ENCODE measurements at places on chromosomes 2 and 18. TPM values are rescaled to one million over a fixed set of nuclear protein-coding genes. Genes with fewer than 3 reads are reported as not detected.

- no peak for DNase-seq
Measured at GRCh38 chr2:38763228-38763627, 12.1 kb upstream of the SRSF7 start.

- DNase-seq, result no peak
Measured at GRCh38 chr2:38406597-38407110, 29.6 kb upstream of the ATL2 start.

DNA sequence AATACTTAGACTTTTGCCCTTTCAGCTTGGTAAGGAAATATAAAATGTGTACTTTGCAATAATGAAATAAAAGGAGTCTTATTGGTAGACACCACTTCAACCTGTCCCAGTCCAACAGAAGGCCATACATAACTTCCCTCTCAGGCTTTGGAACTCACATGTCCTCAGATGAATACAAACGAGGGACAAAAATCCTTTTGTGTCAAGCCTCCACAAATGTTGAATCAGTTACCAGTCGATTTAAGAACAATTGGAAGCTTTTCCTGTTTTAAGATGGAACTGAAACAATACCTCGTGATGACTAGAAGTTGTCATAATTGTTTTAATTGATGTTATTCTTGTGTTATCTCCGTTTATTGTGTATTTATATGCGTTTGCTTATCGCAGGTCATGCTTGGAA is 385.1 kb upstream of the POU3F3 start:
- no peak for DNase-seq

DNA sequence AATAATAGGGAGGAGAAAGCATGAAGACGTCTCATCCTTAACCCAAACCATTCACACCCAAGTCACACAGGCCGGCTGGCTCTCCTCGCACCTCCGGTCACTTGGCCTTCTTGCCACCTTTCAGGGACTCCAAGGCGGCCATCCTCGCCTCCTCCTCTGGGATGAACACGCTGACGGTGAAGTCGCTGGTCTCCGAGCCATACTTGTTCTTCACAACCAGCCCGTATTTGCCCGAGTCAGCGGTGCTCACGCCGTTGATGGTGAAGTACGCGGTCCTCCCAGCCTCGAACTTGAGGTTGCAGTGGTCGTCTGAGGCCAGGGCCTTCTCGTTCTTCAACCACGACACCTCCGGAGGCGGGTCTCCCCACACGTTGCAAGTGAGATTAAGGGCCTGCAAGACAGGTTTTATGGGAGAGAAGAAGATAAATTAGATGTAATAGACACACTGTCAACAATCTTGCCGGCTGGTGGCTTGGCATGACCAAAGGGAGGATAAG is 54.3 kb upstream of the LPIN2 start:
- no peak for DNase-seq

DNA sequence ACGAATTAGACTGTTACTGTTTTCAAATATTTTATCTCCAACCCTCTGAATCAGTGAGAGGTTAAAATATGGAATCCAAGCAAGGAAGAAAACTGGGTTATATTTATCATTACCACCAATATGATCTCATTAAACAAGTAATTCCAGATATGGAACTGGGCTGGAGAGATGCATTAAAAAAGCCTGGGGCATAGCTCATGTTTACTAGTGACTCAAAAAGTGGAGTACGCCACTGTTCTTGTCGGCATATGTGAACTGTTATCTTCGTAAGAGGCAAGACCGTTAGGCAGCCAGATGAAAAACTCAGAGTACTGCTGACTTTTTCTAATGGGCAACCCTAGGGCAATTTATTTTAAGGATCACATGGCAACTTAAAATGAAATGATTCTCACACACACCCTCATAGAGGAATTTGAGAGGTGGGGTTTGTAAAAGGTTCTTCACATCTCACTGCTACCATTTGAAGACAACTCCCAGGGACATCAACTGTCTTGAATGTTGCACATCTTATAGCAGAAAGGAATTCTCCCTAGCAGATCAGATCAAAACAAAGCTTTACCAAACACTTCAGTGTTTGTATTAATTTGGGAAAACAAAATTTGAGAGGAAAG is 105.2 kb upstream of the TFCP2L1 start:
- DNase-seq, result no peak

Gene PROC
- total RNA-seq, result not detected

All from activated naive CD4-positive, alpha-beta T cell treated with anti-CD3 and anti-CD28 coated beads, Interleukin-2, amount 50 U/mL, for 72 hours (primary cell).